NCI-H1105 (cell line): ENCODE measurements at places on chromosomes 12 and 14.

DNA sequence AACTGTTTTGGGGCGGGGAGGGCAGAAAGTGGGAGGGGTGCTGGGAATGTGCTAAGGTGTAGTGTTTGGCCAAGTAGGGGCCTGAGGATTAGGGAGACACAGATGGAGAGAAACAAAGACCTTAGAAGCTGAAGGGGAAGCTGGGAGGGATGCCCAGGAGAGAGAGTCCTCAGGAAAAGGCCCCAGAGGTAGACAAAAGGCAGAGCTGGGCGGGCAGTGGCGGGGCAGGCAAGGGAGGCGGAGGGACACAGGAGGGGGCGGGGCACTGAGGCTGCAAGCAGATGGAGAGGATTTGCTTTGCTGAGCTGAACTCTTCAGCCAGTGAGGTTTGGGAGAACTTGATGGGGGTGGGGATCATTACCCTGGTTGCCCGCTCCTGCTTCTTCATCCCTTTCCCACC, 2.8 kb downstream of the PTMS start:
- DNase-seq: no peak

DNA sequence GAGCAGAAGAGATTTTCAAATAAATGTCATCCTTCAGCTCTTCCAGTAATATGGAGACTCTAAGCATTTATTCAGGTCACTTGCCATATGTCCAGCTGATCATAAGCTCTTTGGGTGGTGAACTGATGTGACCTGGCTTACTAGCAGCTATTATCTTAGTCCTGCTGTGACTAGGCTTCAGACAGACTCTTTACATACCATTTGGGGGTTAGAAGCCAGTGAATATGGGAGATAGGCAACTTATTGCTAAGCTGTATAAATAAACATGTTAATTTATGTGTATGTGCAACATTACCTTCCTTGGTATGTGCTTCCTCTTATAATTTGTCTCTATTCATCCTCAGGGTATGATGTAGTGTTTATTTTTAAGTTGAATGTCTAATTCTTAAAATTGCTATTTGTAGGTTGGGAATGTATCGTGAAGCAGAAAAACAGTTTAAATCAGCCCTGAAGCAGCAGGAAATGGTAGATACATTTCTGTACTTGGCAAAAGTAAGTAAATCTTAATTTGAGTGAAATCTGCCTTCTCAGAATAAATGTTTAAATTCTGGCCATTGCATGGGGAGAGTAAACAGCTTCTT, 32.4 kb downstream of the TTC8 start:
- no peak for DNase-seq

DNA sequence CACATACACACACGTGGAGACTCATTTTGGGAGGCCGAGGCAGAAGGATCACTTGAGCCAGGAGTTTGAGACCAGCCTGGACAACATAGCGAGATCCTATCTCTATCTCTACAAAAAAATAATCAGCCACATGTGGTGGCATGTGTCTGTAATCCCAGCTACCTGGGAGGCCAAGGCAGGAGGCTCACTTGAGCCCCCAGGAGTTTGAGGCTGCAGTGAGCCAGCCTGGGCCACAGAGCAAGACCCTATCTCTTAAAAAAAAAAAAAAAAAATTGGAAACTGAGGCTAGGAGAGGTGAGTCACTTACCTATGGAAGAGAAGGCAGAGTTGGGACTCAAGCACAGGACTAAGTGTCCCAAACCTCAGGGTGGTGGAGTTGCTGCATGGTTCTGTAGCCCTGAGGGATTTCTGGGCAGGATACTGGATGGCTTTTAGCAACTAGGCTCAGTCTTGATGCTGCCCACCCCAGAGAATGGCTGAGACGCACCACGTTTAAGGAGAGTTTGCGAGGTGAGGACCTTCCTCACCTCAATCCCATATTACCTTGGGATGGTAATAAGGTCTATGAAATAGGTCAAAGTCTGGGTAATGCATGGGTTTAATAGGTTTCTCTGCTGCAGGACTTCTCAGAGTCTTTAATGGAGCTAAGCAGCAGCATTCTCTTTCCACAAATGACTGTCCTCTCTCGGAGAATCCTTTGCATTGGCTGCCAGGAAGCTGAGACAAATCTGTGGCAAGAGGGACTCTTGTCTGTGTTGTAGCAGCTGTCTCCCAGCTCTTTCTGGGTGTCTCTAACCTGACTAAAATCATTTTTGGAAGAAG, 35.6 kb downstream of the SH2B3 start:
- no peak for DNase-seq

GRCh38 chr14:72423957-72424356, 469.9 kb downstream of the DPF3 start:
- DNase-seq: no peak

DNA sequence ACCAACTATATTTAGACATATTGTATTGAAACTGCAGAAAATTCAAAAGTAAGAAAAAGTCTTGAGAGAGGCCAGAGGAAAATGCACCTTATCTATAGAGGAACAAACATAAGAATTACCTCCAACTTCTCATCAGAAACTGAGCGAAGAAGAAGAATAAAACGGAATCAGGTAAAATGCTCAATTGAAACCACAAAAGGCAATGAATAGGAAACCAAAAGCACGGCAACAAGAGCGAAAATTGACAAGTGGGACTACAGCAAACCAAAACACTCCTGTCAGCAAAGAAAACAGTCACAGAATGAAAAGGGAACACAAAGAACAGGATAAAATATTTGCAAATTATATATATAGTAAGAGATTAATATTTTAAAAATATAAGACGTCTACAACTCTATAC, 61.9 kb upstream of the PARP11 start:
- no peak for DNase-seq

DNA sequence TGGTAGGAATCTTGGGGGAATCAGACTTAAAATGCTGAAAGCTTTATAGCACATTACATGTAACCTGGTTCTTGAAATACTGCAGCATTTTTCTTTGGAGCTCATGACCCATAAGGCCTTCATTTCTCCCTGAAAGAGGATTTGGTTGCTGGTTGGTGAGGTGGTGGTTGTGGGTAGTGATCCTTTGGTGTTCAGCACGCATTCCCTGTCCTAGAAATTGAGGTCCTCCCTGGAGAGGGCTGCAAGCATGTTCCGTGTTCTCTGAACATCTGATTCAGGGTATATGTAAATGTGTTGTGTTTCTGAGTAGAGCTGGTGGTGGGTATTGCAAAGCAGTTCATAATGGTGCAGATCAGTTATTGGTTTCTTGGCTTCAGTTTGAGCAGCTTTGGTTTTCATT, 2.0 kb downstream of the SCN8A start:
- DNase-seq: no peak
